ENCODE measurements at places on chromosomes 4 and X.

GRCh38 chr4:6177587-6178197 lies 22.7 kb downstream of the JAKMIP1 start:
- DNase-seq: peak; percentile 50

DNA sequence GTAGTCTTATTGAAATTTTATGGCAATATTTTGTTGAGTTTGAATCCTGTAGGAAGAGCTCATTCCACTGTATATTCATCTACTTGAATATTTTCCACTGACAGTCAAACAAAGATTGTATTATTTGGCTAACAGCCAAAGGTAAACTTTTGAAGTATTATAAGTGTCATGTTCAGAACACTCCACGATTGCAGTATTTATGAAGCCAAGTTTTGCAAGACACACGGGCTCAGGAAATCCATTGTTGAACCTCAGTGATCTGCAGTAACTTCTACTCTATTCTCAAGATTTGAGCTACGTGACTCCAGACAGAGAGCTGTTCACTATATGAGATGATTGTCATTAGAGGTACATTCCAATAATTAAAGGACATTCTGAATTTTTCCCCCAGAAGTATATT lies 302.7 kb upstream of the ADGRL3 start:
- no peak for DNase-seq

DNA sequence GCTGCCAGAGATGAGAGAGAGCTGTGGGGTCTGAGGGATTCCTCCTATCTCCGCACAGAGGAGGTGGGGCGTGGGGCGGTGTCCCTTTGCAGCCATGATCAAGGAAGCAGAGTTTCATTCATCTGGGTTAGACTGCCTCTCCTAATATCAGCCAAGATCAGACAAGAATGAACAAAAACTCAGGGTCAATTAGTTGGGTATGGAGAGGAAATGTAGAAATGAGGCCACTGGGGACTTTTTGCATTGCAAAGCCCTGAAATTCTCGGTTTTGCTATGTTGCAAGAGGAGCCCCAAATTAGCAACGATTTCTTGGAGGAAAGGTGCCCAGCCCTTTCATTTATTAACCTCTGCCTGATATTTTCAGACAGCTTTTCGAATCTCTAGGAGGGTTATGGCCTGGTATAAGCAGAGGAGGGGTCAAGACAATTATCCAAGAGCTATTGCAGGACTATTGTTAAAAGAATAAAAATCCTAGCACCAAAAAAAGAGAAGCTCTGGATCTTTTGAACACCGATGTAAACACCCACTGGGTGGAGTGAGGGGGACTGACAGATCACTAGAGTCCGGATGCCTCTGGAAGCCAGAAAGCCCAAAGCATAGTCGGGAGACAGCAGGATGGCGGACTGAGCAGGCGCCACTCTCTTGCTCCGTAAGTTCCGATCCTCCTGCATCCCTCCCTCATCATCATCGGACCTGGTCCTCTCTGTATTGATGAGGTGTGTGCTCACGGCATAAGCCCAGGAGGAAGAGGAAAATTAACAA lies 34.4 kb upstream of the ACSL1 start:
- DNase-seq: no peak

GRCh38 chr4:85644061-85644460 lies 169.1 kb downstream of the ARHGAP24 start:
- DNase-seq: no peak

DNA sequence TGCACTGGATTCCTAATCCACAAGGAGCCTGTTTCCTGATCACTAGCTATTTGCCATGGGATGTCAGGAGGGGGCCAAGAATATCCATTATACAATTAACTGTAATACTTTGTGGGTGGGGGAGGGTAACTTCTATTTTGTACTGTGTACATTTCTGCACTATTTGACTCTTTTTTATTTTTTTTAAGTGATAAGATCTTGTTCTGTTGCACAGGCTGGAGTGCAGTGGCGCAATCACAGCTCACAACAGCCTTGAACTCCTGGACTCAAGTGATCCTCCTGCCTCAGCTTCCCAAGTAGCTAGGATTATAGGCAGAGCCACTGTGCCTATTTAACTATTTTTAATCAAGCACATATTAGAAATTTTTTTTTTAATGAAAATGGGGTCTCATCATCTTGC lies 134.1 kb downstream of the ELOVL6 start:
- DNase-seq: no peak

DNA sequence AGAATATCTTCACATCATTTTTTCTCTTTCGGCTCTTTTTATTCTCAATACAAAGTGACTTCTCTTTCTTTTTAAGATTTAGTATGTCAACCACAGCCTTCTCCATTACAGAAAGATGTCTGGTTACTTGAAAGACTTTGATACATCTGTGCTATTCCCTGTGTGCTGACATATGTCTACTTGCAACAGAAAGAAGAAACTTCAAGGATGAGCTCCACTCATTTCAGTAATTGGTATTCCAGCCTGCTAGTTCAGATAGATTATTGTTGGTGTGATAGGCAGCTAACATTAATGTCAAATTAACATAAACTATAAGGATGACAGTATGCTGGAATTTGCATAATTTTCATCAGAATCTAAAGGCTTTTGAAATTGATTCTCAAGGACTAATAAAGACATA lies 948.7 kb downstream of the PCDH18 start:
- no peak for DNase-seq

DNA sequence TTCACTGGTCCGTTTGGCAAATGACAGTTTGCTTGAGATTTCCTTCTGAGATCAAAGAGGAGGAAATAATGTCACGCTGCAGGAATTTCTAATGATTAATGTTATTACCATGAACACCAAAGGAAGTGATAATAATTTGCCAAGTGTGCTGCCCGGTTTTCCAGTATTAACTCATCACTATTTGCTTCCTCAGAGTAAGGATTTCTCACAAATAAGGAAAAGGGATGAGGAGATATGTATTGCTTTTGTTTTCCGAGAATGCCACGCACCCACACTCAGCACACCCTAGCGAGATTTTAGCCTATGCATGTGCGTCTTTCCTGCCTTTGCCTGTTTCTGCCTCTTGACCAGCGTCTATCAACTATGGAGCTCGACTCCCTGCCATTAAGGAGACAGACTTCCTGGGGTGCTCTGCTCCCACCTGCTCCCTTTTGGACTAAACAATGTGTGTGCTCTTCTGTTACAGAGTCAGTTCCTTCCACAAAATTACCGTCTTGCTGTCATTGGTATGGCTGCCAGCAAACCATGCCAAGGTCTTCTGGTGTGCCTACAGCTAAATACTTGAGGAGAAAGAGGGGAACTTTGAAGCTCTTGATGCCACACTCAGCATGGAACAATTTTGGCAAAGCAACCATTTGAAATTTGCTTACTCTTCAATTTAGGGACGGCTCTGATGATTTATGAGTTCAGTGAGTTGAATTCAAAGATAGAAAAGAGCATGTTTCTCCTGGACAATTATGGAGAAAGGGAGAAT lies 393.1 kb upstream of the ZFP42 start:
- no peak for DNase-seq

GRCh38 chr4:144681806-144682205 lies 35.9 kb downstream of the HHIP start:
- no peak for DNase-seq

DNA sequence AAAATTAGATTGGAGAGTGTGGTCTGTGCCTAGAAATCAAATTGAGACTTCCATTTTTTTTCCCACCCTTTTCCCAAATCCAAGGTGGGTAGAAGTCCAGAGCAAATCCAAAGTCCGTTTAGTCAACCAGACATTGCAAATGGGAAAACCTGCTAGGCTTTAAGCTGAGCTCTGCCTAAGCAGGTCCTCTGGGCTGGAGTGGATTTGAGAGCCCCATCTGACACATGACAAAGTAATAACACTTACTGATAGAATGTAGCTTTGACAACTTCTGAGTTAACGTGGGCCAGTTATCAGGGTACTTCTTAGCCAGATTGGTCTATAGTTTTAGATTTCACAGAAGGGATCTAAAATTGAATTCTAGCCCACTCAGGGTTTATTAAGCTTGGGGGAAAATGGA lies 242.3 kb downstream of the GALNTL6 start:
- no peak for DNase-seq

DNA sequence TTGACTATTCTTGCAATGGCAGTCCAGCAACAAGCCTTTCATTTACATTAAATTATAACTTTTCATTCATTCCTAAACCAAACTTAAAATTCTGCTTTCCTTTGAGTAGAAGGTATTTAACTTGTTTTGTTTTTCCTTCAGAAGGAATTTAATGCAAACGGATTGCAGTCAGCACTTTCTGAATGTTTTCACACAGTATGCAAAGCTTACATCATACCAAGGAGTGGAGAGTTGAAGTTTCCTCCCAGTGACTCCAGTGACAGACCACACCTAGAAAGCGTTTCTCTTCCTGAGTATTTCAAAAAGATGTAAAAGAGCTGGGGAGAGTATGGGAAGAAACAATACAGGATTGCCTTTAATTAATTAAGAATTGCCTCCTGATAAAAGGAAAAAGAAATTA lies 8.1 kb downstream of the EPGN start:
- DNase-seq: no peak

GRCh38 chr4:155805016-155805415 lies 46.2 kb downstream of the GUCY1B1 start:
- DNase-seq: no peak

DNA sequence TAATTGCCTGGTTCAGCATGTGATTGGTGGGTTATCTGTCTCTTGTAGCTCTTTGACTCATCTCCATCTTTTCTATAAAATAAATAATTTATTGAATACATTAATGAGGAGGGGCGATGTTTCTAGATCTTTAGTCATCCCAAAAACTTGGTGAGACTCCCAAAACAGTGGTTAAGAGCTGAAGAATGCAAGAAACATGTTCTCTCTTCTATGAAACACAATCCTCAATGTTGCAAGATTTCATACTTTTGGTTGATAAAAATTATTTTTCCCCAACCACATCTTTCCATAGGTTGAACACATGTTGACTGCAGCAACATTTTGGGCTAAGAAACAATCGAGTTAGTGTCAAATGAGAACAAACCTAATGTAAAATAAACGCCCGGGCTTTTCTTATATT lies 1.2 kb upstream of the TMEM47 start:
- no peak for DNase-seq
